ENCODE measurements at places on chromosomes 5 and 9.

- DNase-seq = no peak
Measured at GRCh38 chr5:156386976-156387375, 60.0 kb downstream of the SGCD start.

DNA sequence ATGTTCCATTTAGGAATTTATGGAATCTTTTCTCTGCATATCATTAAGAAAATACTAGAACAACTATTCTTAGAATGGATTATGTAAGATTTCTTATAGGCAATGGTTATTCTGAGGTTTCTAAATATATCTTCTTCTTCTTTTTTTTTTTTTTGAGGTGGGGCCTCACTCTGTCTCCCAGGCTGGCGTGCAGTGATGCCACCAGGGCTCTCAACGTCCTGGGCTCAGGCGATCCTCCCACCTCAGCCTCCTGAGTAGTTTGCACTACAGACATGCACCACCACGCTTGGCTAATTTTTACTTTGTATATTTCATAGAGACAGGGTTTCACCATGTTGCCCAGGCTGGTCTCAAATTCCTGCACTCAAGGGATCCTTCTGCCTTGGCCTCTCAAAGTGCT, 137.2 kb downstream of the SREK1 start:
- no peak for DNase-seq

- DNase-seq = no peak
Measured at GRCh38 chr5:145975361-145976066, 39.1 kb downstream of the SH3RF2 start.

DNA sequence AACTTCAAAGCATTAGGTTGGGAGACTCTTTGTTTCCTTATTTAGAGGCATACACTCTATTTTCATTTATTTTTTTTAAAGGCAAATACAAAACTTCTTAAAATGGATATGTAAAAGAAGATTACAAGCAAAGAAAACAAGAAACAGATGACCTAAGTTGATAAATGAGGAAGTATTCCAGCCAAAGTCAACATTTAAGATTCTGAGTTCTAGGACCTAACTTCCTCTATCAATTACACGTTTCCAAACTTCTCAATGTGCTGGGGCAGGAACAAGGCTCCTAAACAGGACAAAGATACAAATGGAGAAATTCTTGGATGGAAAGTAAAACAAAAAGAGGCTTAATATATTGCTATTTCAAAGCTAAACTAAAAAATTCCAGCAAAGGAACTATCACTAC, 89.5 kb downstream of the TLE1 start:
- no peak for DNase-seq

- no peak for DNase-seq
Measured at GRCh38 chr9:87714819-87715218, 11.1 kb upstream of the CTSL start.

GRCh38 chr5:69335341-69335935, 2.8 kb upstream of the CCDC125 start:
- DNase-seq = no peak

- no peak for DNase-seq
Measured at GRCh38 chr5:126961128-126961527, 69.2 kb downstream of the MARCHF3 start.

DNA sequence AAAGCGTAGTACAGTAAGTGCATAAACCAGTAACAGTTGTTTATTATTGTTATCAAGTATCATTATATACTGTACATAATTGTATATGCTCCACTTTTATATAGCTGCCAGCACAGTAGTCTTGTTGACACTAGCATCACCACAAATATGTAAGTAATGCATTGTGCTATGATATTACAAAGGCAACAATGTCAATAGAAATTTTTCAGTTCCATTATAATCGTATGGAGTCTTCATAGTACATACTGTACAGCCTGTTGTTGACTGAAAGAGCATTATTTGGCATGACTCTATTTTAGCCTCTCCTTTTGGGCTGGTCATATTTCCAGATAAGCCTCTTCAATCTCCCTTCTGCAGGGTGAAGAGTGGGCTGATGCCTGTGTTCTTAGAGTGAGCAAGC, 40.4 kb downstream of the CFAP95 start:
- DNase-seq = no peak

DNA sequence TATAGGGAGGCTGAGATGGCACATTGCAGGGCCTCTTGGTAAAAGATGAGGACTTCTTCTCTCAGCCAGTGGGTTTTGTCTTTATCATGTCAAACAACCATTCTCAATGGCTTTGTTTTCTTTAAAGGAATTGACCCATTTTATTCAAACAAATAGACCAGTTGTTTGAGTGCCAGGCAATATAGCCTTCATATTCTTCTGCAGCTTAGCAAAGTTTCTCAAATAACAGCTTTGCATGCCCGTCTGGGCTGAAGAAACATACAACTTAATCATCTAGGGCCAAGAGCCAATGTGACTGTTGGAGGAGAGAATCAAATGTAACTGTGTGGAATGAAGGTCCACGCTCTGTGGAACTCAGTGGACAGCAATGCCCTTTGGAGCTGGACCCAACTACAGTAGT, 57.4 kb upstream of the ADRA1B start:
- no peak for DNase-seq

- no peak for DNase-seq
Measured at GRCh38 chr5:32866138-32866537, 155.0 kb downstream of the NPR3 start.

DNA sequence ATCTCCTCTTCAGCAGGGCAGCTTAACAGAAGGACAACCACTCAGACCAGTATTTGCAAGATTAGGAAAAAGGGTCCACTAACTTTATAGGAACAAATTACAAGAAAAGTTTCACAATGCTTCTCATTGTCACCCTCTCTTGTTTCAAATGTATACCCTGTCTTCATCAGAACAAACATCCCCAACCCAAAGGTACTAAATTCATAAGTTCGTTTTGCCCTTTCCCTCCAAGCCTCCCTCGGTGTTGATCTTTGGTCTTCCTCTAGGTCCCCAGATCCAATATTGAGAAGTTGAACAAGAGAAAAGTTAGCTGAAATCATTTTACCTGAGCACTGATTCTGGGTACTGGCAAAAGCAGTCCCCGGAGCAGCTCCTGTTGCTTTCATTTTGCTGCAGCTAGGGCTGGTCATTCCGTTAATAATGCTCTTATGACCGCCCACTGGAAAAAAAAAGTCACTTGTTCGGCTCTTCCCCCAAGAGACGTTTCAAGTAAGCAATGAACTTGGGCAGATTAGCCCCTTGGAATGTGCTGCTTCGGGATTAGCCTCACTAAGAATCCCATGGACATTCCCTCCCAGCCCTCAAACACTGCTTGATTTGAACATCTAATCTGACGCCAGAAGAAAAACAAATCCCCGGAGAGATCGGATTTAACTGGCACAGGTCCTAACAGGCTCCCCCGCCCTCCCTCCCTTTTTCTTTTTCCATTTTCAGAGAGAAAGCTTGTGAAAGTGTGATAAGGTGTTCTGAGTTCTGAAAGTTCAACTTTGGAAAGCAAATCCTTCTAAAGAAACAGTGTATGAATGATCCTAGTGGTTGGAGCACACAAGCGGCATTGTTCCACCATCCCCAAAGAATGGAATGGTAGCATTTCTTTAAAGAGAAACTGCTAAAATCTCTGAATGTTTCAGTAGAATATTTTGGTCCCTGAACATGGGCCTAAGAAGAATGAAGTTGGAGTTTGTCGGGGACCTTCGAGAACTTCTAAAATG, 252.5 kb downstream of the TRPM3 start:
- no peak for DNase-seq

- DNase-seq = no peak
Measured at GRCh38 chr9:89109666-89110065, 69.0 kb downstream of the SHC3 start.

- no peak for DNase-seq
Measured at GRCh38 chr5:76582230-76583162, 40.7 kb downstream of the F2RL2 start.

DNA sequence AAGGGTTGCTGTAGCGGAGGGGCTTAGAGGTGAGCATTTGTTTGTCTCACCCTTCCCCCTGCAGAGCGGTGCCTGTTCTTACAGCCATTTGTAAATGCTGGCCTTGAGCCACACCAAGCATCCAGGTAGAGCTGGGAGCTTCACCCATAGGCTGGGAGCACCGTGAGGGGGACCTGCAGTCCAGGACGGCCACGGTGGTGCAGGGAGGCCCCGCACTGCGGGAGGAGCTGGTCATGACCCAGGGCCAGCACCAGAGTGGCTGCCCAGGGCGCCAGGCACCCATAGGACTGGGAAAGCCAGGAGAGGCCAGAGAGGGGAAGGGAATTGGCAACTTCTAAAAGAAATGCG, 197.3 kb upstream of the ADAMTS16 start:
- DNase-seq = no peak

DNA sequence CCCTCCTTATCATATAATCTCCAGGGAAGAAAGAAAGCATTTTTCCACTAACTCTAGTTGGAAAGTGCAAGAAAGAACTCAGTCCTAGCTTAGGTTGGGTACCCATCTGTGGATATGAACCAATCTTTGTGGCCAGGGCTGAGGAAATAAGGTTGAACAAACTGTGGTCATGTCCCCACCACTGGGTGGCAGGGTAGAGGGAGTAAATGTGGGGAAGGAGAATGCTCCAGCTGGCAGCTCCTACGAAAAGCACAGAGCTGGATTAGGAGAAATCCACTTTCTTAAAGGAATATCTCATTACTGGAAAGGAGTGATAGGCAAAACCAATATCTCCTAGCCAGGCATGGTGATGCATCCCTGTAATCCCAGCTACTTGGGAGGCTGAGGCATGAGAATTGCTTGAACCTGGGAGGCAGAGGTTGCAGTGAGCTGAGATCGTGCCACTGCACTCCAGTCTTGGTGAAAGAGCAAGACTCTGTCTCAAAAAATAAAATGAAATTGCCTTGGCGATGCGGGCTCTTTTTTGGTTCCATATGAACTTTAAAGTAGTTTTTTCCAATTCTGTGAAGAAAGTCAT, 175.1 kb downstream of the CCDC192 start:
- no peak for DNase-seq

DNA sequence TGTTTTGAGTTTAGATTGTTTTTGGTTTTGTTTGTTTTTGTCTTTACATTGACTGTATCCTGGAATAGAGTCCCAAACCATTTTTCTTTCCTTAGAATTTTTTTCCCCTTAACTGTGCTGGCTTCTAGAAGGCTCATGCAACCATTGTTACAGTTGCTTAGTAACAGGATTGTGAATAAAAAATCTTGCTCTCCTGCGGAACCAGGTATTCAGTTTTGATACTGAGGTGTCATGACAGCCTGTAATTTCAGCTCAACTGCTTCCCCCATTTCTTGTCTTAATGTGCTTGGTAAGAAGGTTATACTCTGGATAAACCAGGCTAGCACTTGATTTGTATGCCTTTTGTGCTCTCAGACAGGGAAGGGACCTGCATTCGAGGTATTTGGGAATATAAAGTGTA, 42.1 kb downstream of the FOCAD start:
- no peak for DNase-seq

DNA sequence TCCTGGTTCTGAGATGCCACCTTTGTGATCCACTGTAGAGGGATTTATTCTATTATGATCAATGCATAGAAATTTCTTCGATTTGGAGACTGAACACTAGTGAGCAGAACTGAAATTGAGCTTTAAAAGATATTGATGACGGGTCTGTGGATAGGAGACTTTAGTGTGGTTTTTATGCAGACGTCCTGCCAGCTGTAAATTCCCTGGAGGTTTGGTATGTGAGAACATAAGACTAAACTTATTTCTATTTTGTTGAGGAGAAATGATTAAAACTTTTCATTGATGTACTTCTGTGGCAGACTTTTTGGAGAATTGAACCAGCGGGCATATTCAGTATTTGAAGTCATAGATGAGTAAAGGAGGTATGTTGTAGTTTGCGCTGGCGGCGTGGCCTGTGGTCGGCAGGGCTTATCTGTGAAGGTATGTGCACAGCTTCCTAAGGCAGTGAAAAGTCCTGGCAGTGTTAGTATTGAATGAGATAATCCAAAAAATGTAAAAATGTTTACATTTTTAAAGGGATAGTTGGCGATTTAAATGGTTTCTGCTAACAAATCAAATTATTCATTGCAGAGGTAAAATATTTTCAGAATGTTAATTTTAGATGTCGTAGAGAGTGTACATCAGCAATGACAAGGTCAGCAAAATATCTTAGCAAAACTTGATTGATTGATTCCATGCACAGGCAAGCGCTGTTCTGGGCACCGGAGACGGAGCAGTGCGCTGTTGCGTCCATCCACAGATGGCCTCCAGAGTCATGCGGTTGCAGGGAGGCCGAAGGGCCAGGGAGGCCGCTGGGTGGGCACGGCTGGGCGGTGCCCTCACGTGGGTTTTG, 20.4 kb downstream of the TENT4A start:
- DNase-seq = no peak

GRCh38 chr5:176788941-176789872, 21.2 kb upstream of the UNC5A start:
- DNase-seq = no peak

DNA sequence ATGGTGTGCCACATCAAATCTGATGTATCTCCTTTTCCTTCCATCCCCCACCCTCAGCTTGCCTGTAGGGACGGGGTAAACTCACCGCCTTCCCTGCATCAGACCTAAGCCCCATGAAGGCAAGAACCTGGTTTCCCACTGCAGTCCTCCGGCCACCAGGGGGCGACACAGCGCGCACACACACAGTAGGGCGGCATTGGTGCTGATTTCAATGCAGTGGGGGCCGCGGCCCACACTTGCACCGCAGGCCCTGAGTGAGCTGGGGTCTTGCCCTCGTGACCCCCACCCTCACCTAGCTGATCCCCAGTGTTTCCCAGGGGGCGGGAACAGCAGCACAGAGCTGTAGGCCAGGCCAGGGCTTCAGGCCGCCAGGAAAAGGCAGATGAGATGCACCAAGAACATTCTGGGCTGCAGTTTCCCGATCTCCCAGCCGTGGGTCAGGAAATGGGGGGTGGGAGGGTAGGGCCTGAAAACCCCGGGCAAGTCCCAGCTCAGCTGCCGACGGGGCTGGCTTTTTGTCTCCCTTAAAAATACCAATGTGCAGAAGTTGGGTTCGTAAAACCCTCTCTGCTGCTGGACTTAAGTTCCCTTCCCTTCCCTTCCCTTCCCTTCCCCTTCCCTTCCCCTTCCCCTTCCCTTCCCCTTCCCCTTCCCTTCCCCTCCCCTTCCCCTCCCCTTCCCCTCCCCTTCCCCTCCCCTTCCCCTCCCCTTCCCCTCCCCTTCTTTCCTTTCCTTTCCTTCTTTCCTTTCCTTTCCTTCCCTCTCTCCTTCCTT, 19.5 kb downstream of the FAM163B start:
- peak; percentile 27 for DNase-seq

GRCh38 chr5:57724836-57725235, 242.2 kb upstream of the ACTBL2 start:
- no peak for DNase-seq

DNA sequence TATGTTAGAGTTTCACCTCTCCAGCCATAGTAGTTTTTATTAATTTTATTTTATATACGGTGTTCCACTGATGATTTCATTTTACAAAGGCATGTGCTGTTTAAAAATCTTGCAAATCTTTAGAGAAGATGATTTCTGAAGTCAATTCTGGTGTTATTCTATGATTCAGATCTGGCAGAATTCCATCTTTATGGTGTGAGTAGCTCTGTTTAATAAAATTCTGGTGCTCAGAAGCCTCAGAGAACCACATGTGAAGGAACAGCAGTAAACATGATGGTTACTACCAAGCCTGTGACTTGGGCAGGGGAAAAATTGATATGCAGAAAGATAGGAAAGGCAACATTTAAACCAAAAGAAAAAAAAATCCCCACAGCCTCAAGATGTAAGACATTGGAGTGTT, 299.7 kb downstream of the NPR3 start:
- no peak for DNase-seq
